K562 (cell line): ENCODE measurements at places on chromosomes 7 and 10. TPM values are rescaled to one million over a fixed set of nuclear protein-coding genes. Genes with fewer than 3 reads are reported as not detected.

PROSER2 gene
- 5.1 and 8.1 TPM in 2 replicates for polyA plus RNA-seq

TAS2R41 gene
- polyA plus RNA-seq, result not detected in 2 replicates

ADAM22 gene
- 0.05 and 0.07 TPM in 2 replicates for polyA plus RNA-seq

- DNase-seq, result no peak
Observed at GRCh38 chr7:141748396-141748795, 10.2 kb downstream of the SSBP1 start.

GRCh38 chr10:33803248-33803647 is 468.8 kb upstream of the NRP1 start:
- no peak for DNase-seq

- DNase-seq, result no peak
Observed at GRCh38 chr7:31190906-31191305, 138.8 kb downstream of the ADCYAP1R1 start.

DNA sequence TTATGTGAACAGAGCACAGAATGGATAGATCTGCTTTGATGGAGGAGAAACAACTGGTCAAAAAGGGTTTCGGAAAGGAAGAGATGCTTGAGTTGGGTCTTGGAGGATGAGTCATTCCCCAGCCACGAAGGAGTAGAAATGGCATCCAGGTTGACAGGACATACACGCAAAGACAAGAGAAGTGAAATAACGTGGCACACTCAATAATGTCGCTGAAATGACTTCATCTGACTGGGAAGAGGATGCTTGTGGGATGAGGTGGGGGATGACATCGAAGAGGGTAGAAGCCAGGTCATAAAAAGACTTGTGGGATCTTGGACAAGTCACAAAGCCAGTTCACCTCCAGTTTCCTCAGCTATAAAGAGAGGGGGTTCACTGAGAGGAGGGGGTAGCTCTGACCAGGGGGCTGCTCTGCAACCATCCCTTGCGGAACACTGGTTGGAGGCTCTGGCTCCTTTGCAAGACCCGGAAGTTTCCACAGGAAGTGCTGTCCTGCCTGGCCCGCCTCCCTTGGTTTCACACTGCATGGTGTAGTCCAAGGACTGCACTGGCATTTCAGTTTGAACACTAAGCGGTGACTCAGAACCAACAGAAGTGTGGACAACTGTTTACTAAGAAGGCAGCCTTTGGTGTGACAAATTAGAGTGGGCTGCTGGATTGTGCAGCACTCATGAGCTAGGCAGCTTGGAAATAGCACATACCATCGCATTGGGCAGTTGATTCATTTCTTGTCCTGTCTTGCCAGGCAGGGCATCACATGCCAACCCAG is 189.9 kb upstream of the ADO start:
- no peak for DNase-seq

GRCh38 chr10:14880229-14880628 is 1.6 kb downstream of the SUV39H2 start:
- peak; percentile 14 for DNase-seq
